ENCODE measurements at places on chromosomes 1 and 21.

DNA sequence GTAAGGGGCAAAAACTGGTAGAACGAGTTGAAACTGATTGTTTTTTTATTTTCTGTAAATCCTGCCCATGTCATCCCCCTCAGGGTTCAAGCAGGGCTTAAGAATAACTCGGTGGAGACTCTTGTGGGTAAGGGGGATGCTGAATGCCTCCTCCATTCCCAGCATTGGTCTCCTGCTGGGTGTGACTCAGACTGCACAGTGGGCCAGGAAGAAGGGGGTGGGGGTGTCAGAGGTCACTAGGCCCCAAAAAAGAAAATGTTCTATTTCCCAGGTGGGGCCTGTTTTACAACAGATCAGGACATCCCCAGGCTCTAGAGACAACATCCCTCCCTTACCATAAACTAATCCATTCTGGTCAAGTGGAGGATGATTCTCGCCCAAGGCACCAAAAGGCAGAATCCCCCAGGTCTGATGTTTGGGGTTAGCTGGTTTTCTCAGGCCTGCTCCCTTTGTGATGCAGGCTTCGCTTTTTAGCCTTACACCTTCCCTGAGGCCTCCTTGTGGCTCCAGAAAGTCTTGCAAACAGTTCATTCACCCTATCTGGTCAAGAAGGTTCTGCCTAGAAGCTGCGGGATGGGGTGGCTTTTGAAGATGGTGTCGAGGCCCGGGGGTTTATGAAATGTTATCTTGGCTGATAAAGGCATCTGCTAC is 10.7 kb upstream of the GRHL3 start:
- no peak for DNase-seq

GRCh38 chr1:26293911-26294463 is 12.4 kb downstream of the UBXN11 start:
- no peak for DNase-seq

DNA sequence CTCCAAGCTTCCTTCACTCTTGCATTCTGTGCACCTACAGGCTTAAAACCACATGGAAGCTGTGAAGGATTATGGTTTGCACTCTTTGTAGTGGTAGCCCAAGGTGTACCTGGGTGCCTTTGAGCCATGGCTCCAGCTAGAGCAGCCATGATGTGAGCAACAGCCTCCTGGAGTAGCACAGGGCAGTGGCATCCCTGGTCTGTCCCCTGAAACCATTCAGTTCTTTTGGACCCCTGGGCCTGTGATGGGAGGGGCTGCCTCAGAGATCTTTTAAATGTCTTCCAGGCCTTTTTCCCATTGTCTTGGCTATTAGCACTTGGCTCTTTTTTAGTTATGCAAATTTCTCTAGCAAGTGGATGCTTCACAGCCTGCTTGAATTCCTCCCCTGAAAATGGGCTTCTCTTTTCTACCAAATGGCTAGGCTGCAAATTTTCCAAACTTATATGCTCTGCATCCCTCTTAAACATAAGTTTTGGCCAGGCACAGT is 47.4 kb downstream of the CLCA4 start:
- DNase-seq, result no peak

- no peak for DNase-seq
Observed at GRCh38 chr1:113216664-113217063, 143.7 kb downstream of the LRIG2 start.

DNA sequence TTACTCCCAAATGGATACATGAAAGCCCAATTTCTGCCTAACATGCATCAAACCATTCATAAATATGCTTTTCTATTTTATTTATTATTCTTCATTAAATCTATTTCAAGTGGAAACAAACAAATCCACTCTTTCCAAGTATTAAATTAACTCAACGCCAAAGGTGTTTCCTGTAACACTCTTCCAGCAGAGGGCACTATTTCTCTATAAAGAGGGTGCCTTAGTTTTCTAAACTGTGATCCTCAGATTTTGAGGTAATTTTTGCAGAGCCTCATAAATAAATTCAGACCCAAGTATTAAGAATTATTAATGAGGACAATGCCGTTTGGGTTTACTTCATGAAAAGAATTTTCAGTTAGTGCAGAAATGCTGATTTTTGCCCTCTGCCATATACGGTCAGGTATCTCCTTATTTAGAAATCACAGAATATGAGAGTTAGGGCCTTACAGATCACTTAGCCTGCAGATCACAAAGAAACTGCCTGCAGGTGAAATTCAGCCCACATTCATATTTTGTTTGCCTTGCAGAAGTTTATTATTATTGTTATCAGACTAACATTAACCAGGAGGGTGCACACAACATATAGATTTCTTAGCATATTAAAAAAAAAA is 40.1 kb upstream of the MYSM1 start:
- DNase-seq, result peak; percentile 55
